Activated naive CD8-positive, alpha-beta T cell treated with anti-CD3 and anti-CD28 coated beads for 36 hours (primary cell): ENCODE measurements at places on chromosomes 6 and 20. TPM values are rescaled to one million over a fixed set of nuclear protein-coding genes. Genes with fewer than 3 reads are reported as not detected.

GRCh38 chr6:149362289-149362688 lies 37.8 kb upstream of the SUMO4 start:
- DNase-seq = no peak

- DNase-seq = no peak
These were observed 96.3 kb downstream of the PRDM1 start for GRCh38 chr6:106182455-106182854.

DNA sequence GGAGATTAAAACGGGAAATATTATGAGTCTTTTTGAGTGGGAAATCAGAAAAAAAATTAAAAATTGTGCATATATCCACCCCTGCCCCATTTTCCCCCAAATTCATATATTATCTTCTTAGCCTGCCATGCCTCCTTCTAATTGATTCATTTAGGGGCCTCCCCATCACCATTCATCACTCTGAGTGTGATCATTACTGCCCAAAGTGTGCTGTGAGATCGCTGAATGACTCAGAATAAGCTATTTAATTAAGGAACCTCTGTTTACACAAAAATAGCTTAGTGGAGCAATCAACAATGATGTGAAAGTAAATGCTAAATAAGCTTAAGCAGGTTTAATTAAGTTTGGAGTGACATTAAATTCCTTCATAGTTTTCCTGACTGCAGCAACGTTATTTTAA lies 645.5 kb downstream of the GRIK2 start:
- no peak for DNase-seq

DEFB124 gene
- not detected for total RNA-seq

HCRTR2 gene
- not detected for total RNA-seq

SLC25A27 gene
- 1.5 TPM for total RNA-seq

- no peak for DNase-seq
These were observed 199.7 kb downstream of the TBXT start for GRCh38 chr6:165967810-165968407.

DNA sequence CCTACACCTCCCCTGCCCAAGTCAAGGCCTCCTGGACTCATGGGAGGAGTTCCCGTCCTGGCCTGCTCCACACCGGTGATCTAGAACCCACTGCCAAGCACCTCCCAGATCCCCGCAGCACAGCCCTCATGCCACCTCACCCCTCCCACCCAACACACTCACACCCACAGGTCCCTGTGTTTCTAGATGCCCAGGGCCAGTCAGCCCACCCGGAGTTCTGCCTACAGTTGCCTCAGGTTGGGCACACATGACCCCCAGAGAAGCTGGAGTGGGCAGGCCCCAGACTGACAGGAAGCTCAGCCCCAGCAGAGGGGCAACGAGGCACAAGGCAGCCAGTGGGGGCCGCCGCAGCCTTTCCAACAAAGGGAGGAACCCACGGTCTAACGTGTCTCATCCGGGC lies 29.6 kb downstream of the RRBP1 start:
- DNase-seq = no peak

DNA sequence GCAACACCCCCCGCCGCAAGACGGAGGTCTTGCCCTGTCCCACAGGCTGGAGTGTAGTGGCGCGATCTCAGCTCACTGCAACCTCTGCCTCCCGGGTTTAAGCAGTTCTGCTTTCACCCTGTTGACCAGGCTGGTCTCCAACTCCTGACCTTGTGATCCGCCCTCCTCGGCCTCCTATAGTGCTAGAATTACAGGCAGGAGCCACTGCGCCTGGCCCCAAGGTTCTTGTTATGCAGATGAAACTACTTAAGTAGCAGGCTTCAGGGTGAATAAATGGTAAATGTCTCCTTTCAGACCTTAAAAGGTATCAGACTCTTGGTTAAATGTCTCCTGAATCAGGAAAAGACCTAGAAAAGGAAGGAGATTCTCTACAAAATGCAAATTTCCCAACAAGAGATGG lies 95.4 kb upstream of the TMEM181 start:
- no peak for DNase-seq

DNA sequence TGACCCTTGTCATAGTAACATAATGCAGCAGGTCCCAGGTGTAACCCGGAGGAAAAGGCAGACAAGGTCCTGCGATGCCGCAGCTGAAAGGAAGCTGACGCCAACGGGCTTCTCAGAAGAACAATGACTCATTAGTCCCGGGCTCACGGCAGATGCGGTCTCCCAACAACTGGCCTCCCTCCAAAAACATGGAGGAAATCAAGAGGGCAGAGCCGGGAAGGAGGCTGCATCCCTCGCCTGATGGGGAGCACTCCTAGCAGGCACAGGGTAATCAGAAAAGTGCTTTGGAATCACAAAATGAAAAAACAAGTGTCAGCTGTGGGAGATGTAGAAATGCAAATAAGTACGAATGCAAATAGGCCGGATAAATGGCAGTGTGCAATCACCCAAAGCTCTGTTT lies 165.2 kb upstream of the AGPAT4 start:
- peak; percentile 17 for DNase-seq

PSORS1C2 gene
- not detected for total RNA-seq

COL9A3 gene
- 1.0 TPM for total RNA-seq

DNA sequence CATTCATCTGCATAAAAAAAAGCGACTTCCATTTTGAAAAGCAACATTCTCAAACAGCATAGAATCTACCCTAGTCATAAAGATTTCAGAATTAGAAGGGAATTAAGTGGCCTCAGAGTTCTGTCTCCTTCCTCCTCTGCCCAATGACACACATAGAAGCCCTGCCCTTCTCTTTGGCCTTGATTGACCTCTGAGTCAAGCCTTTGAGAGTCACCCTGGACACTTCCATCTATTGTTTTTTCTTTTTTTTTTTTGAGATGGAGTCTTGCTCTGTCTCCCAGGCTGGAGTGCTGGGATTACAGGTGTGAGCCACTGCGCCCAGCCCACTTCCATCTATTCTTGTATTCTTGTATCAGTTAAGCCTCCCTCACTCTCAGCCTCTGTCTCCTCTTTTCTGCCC lies 44.8 kb upstream of the CTNNBL1 start:
- DNase-seq = no peak
